Activated CD4-positive, alpha-beta T cell treated with anti-CD3 and anti-CD28 coated beads, Interleukin-2, amount 10 ng/mL, durations not matched to agents 7 days and 5 days (primary cell): ENCODE measurements at places on chromosomes 6 and 20.

GRCh38 chr6:108653949-108654348, 93.2 kb downstream of the FOXO3 start:
- no peak for DNase-seq

GRCh38 chr6:14038467-14039437, 78.8 kb upstream of the CD83 start:
- DNase-seq, result no peak

DNA sequence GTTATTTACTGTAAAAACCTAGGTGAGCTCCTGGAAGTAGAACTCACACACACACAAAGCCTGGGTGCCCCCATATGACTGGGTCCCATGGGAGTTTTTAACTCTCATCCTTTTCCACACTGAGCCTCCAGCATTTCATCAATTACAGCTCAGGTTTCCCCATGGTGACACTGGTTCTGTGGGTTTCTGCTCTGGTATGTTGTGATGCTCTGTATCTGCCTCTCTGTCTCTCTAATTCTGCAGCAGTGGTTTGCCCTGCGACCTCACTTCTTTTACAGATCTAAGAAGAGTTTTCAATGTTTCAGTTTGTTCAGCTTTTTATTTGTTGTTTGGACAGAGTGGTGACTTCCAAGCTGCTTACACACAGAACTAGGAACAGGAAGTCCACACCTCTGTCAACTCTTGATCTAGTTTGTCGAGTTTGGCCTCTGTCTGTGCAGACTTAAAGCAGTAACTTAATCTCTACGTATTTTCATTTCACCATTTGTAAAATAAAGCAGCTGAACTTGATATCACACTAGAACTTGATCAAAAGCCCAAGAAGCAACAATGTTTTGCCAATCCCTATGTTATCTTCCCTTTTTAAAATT, 554.3 kb downstream of the EPHA7 start:
- no peak for DNase-seq

- DNase-seq, result no peak
These were observed 11.5 kb upstream of the IPCEF1 start for GRCh38 chr6:154367839-154368695.
